Large intestine (tissue), 12 donors: ENCODE measurements at places on chromosomes 16 and 17.

GRCh38 chr17:37295888-37296287, 79.9 kb upstream of the C17orf78 start:
- no peak for DNase-seq

- DNase-seq = no peak
Measured at GRCh38 chr17:32835291-32835761, 41.6 kb downstream of the MYO1D start.

DNA sequence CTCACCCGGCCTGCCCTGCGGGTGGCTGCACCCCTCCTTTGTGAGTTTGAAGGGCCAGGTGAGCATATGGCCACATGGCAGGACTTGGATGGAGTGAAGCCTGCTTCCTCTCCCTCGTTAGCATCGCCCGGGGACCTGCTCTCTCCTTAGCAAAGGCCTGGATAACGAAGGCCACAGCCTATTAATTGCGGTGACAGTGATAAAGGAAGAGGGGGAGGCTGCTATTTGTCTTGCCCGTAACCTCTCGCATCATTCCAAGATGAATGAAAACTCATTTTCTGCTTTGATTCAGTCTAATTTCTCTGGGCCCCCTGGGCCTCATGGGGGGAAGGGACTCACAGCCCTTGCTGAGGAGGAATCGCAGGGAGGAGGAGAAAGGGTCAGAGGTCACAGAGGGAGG, 68.5 kb upstream of the LHX1 start:
- no peak for DNase-seq

DNA sequence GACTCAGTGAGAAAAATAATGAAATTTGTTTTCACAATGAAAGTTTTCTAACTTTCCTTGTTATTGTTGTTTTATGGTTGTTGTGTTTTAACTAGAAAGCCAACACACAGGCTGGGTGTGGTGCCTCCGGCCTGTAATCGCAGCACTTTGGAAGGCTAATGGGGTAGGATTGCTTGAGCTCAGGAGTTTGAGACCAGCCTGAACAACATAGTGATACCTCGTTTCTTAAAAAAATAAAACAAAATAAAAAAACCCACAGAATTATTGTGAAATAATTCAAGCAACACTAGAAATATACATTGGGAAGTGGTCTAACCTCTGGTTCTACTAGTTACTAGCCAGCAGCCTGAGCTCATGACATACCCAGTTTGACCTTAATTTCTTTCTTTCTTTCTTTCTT, 630 bp downstream of the MILR1 start:
- DNase-seq = no peak

DNA sequence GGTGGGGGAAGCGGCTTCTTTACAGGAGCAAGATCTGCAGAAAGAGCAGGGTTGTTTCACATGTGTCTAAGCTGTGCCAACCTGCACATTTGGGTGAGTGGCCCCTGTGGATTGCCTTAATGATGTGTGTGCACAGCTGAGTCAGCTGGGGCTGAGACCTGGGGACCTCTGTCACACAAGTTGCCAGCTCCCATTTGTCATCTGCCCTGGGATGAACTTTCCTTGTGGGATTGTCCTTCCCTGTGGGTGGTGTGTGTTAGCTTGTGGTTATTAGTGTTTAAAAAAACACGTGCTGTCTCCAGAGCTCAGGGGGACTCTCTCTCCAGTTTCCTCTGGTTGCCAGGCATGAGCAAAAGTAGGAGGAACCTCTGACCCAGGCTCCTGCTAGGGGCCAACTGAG, 400.5 kb upstream of the CCL2 start:
- DNase-seq = no peak

- DNase-seq = no peak
Measured at GRCh38 chr17:79826204-79826680, 13.0 kb downstream of the CBX4 start.

DNA sequence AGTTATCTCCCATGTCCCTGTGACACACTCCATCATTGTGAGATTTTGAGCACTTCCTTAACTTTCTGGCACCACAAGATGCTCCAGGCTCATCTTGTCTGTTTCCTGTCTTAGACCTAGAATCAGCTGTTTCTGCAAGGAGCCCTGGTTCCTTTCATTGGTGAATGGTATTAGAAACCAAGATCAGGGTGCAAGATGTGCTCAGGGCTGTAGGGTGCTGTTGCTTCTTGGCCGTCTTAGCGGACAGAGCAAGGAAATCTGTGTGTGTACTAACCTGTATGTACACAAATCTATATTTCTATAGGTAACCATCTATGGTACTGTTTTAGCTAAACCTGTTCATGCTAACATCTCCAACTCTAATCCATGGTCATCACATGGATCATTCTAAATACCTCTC, 8.1 kb upstream of the PRM1 start:
- no peak for DNase-seq

DNA sequence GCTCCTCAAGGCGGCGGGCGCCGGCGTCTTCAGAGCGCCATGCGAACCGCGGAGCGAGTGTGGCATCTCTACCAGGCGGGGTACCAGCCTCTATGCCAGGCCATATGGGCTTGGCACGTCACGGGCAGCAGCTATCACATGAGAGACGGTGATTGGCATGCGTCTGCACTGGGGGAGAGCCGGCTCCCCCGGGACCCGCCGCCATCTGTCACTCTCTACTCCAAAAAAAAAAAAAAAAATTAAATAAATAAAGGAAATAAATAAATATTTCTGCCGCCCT, at the start of gene NEUROD2:
Gene NEUROD2 (minus strand): TSS at position 70 of the 280 bp plus-strand sequence. CDS start 1,321 bp downstream, outside the sequence.
- no peak for DNase-seq

GRCh38 chr17:82678265-82678891, 20.1 kb downstream of the RAB40B start:
- no peak for DNase-seq

GRCh38 chr16:62985722-62986121, 949.5 kb upstream of the CDH8 start:
- no peak for DNase-seq

- no peak for DNase-seq
Measured at GRCh38 chr17:64092952-64093451, 36.9 kb downstream of the ERN1 start.

DNA sequence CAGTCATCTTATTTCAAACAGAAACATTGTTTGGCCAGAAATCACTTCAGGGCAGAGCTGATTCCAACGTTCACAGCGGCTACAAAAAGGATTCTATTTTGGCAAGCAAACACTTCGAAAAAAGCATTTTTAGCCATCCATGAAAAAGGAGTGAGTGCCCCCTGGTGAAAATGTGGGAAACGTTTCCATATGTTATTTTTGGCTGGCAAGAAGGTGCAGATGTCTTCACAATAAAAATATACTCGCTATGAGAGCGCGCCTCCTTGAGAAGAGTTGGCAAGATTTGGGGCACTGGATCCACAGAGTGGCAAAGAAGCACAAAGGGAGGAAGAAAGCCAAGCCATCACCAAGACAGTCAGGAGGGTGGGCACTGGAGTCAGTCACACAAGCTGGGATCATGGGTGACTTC, 191.1 kb downstream of the CHD9NB start:
- DNase-seq = peak; percentile 21

DNA sequence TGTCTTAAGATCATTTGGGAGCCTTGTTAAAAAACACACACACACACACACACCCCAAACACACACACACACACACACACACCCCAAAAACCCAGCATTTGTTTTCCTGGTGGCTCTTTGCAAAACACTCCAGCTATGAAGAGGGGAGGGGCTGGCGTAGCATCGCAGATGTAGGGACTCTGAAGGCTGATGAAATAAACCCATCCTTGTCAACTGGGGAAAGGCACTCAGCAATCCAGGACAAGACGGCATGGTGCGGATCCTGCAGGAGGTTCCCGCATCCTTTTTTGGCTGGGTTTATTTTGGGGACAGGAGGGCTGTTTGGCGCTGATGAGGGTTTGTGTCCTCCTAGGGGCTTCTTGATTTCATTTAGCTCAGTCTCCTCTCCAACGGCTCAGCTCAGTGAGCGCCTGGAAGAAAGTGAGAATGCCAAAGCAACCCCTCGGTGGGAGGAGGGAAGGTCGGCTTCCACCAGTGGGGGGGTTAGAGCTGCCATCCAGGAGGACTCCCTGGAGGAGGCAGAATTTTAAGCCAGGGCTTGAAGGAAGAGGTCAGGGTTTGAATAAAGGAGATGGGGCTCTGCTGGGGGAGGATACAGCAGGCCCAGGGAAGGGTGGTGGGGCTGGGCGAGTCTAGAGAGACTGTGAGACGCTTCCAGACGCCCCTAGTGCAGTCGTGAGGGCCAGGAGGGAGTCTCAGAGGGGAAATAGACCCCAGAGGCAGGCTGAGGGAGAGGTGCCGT, 12.4 kb upstream of the GSE1 start:
- no peak for DNase-seq

DNA sequence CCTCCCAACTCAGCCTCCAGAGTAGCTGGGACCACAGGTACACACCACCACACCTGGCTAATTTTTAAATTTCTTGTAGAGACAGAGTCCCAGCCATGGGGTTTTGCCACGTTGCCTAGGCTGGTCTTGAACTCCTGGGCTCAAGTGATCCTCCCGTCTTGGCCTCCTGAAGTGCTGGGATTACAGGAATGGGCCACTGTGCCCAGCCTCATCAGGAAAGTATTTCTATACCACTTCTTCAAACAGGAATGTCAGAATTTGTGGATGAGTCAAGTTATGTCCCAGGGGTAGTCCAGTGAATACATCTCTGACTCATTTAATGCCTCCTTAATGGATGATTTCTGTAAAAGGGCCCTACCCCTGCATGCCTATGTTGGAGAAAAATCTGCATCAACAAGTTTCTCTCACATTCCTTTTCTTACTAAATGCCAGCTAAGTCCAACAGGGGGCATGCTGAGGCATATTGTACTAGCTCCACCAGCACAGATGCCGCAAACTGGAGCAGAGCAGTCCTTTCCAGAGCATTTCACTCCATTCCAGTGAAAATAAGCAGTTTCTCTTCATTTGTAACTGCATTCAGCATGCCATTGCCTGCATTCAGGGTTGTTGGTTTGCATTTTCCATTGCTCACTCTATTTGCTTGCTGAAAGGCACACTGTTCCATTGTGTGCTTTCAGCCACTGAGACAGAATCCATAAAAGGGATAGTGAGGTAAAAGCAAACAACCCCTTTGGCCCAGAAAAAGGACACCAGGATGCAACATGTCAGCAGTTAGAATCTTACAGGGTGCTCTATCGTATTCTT, 5.3 kb upstream of the CAVIN1 start:
- peak; percentile 70 for DNase-seq

GRCh38 chr17:42422958-42423712, at the start of gene CAVIN1:
CAVIN1 (minus strand) TSS chr17:42423256; CDS start chr17:42423097, 159 bp downstream.
- peak; percentile 84 for DNase-seq

DNA sequence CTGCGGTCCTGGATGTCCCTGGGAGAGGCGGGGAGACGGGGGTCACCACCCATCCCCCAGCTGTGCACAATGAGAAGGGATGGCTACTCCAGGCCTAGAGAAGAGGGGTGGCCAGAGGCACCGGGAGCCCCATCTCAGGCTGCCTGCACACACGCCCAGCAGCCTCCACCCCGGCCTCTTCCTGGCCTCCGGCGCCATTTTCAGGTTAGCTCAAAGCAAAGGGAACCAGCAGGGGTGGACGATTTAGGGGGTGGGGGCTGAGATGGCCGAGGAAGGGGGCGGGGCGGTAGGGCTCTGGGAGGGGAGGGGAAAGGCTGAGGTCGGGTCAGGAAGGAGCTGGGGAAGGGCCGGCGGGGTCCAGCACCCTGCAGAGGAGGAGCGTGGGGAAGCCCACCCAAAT, 42.8 kb downstream of the SRCIN1 start:
- no peak for DNase-seq

GRCh38 chr16:53821487-53821886, 117.5 kb downstream of the FTO start:
- DNase-seq = no peak

DNA sequence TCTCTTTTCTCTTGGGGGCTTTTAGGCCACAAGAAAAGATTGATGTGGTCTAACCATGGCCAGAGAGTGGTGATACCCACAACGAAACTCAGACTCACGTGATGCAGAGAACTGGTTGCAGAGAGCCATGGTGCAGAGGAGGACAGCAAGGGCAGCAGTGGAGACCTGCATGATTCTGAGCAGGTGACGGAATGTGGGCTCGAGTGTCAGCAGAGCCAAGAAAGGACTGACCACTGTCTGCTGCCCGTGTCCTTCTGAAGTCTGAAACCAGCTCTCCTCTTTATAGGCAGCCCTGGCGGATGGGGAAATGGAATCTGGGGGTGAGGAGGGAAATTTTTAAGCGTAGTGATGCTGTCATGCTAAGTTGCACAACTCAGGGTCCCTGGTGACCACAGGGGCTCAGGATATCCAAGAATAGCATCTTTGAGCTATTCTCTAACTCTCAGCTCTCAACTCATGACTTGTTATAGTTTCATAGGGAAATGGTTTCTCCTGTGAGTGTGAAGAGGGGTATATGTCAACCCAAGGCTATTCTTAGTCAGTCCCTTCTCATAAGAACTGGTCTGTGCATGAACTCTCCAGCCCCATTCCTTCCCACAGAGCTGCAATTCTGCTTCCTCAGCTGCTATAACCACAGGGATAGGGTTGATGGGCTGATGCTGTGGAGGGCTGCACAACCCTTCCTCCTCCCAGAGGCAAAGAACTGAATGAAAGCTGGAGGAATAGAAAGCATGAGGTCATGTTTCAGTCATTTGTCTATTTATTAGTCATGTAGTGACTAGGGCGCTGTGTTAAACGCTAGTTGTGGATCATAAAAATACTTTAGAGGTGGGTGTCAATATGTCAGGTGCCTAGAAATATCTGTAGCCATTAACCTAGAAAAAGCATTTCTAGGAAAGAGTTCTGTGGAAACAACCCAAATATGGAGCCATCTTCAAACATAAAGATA, at the start of gene CCL3:
Gene CCL3 (minus strand): TSS at position 256 of the 949 bp plus-strand sequence. CDS start 85 bp downstream, at position 171.
- no peak for DNase-seq

GRCh38 chr17:38768417-38768816, 15.9 kb downstream of the PSMB3 start:
- DNase-seq = no peak

DNA sequence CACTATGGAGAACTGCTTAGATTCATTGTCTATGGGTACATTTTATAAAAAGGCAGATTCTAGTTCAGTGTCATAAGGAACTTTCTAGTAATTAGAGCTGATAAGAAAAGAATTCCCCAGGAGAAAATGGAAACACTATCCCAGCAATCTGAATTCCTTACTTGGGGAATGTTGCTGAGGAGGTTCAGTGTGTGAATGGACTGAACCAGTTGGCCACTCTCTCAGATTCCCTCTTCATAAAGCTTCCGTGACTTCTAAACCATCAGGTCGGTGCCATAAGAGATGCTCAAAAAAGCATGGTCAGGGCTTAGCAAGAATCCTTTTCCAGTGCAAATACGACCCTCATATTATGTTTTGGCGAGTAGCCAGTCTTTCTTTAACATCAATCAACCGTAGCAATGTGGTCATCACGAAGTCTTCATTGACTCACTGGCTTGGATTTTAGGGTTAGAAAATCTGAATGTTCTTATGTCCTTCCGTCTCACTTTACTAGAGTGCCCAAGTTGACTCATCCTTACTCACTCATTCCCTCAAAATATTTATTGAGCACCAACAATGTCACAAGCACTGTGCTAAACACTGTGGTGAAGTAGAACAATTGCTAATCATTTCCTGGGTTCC, 102.7 kb upstream of the HLF start:
- DNase-seq = no peak

GRCh38 chr17:48571826-48572417, 6.2 kb downstream of the HOXB4 start:
- no peak for DNase-seq

- DNase-seq = no peak
Measured at GRCh38 chr16:88526906-88527185, 43.4 kb upstream of the ZC3H18 start.

- DNase-seq = no peak
Measured at GRCh38 chr17:8121681-8122421, 2.1 kb downstream of the HES7 start.

GRCh38 chr17:2172999-2173398, 118.1 kb downstream of the HIC1 start:
- no peak for DNase-seq

- DNase-seq = no peak
Measured at GRCh38 chr17:1398931-1399678, 917 bp downstream of the YWHAE start.

GRCh38 chr16:29873319-29873718, 10.3 kb upstream of the CDIPT start:
- DNase-seq = no peak
